ENCODE measurements at places on chromosomes 5 and 9. TPM values are rescaled to one million over a fixed set of nuclear protein-coding genes. Genes with fewer than 3 reads are reported as not detected.

The ABO gene
- not detected for total RNA-seq

GRCh38 chr5:75617736-75618352 lies 6.6 kb downstream of the ANKDD1B start:
- no peak for DNase-seq

- no peak for DNase-seq
Measured at GRCh38 chr9:4318326-4318725, 18.5 kb upstream of the GLIS3 start.

- DNase-seq = no peak
Measured at GRCh38 chr9:99868845-99869244, 37.6 kb upstream of the STX17 start.

DNA sequence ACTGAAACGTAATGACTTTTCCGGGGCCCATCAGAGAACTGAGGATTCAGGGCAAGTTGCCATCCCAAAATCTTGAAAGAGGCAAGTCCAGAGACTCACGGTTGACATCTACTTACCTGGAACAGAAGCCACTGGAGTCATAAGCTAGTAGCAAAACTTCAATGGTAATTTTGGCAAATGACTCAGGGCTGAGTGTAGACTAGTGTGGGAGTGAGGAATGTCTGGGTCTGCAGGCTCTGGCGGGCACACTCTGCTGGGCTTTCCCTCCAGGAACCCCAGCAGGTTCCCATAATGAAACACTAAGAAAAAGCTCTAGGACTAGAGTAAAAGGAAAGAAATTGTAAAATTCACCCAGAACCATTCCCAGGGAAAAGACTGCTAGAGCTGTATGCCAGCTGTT lies 122.9 kb upstream of the NFIL3 start:
- no peak for DNase-seq

DNA sequence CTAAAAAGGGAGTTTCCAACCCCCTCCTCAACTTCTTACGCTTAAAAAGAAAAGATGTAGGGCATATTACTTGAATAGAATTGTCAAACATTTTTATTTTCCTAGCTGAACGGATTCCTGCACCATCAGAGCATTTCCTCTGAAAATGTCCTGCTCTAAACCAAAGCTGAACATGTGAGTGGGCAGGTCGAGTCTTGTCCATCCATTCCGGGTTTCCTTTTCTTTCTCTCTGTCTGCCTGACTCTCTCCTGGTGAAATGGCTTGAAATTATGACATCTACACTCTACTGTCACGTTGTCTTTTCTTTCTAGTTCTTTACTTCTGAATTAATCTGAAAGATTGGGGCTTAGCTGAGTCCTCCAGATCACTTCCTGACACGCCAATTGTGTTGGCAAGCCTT lies 39.2 kb upstream of the PTPN3 start:
- DNase-seq = no peak

GRCh38 chr5:137715456-137715855 lies 20.4 kb downstream of the KLHL3 start:
- DNase-seq = no peak

The MED10 gene
- 97.3 TPM for total RNA-seq

DNA sequence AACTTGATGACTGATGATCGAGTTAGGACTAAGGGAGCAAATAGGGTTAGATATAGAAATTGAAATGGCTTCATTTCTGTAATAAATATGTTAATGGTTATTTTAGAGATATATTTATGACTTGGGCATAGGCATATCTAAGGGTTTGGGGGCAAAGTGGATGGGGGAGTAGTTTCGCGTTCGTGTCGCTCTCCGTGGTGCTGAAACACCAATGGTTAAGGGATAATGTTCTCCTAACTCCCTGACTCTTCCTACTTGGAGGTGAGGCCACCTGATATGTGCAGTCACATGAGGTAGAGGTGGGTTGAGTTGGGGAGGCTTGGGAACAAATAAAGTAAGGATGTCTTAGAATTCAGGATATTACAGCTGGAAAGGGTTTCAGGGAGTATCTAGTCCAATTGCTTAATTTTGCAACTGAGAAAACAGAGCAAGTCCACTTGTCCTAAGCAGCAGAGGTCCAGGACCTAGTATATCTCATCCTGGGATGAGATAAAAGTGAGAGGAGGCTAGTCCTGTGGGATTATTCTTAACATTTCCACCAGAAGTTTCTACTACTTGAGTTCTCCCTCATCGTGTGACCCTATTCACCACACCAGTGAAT lies 44.0 kb upstream of the MAP1B start:
- no peak for DNase-seq

DNA sequence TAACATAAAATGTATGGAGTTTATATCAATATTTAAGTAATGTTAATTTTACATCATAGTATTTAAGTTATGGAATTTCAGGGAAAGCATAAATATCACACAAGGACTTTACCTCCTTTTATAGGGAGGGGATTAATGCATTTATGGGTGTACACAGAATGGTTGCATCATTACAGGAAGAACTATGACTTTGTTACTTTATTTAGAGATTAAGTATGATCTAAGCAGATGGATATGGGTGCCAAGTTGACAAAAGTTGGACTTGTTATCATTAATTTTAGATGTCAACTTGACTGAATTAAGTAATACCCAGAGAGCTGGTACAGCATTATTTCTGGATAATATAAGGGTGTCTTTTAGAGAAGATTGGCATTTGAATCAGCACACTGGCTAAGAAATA lies 160.5 kb upstream of the CDH10 start:
- no peak for DNase-seq

The WDR31 gene
- total RNA-seq = 1.4 TPM

- DNase-seq = no peak
Measured at GRCh38 chr9:20219437-20219836, 402.9 kb downstream of the MLLT3 start.

DNA sequence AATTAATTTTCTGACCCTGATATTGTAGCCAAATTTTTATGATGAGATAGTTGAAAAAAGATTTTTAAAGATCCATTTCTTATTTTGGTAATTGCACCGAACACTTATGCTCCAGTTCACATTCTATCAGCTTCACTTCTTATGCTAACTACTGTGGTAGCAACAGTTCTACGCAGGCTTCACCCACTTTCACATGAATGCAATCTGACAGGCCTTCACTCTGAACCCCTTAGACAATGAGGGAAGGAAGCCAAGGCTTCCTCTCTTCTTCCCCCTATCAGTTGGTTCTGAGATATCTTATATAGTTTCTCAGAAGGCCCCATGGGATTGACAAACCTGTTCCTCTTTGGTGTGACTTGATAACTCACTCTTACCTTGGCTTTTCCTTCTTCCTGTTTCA lies 185.8 kb downstream of the CETN3 start:
- DNase-seq = no peak

The SPINK13 gene
- total RNA-seq = not detected

The ADGRD2 gene
- not detected for total RNA-seq

- DNase-seq = no peak
Measured at GRCh38 chr5:39494107-39494510, 69.3 kb upstream of the DAB2 start.

The WNT8A gene
- not detected for total RNA-seq
